ENCODE measurements at places on chromosomes 7 and 10.

DNA sequence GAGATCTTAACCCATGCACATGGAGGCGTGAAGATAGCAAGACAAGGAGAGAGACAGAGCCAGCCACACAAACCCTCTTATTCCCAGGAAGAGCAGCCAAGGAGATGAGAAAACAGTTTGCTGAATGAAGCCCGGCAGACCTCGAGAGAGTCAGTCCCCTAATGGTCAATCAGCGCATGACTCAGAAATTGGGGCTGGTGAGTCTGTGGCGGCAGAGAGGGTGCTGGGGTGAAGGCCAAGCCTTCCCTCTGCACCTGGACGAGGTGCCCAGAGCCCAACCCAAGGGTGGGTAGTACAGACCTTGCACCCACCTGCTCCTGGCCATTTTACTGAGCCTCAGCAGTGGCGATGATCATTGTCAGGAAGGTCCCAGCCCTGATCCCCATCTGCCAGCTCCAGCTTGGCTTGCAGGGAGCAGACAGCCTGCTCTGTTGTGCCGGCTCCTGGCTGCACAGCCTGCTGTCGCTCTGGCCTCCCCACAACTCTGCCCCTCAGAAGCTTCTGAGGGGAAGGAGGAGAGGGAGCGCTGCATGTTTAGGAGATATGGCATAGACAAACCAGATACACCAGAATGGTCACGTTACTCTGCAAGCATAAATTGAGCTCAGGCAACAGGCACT, 256.6 kb downstream of the RPS24 start:
- DNase-seq: no peak

GRCh38 chr10:124063750-124064603, 29.4 kb downstream of the CHST15 start:
- no peak for DNase-seq

DNA sequence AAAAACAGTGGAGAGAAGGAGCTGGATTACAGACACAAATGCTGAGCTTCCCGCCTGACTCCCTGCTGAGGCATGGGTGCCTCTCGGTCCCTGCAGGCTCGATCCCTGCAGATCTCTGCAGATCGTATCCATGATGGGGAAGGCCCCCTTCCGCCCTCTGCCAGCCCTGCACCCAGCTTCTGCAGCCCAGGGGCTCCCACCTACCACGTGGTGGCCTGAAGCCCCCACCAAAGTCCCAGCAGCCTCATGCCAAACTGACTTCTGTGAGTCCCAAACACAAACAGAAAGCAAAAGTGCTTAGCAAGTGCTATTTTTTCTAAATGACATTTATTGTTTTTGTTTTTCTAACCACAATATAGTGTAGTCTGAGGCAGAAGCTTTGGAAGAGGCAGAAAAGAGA, 127.1 kb upstream of the CHST15 start:
- DNase-seq: no peak

DNA sequence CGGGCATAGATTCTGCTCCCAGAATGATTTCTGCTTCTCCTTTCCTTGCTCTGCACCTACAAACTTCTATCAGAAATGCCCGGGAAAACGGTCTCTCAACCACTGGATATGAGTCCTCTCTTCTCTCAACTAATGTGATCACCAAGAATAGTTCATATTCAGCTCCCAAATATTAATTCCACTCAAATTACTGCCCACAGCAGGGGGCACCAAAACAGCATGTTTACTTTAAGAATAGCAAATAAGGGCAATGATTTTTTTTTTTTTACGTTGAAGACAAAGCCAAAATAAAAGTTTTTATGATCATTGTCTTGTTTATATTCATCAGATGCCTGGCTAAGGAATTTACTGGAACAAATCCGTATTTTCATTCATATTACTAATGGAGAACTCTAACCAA, 94.9 kb upstream of the PRSS1 start:
- DNase-seq: no peak

DNA sequence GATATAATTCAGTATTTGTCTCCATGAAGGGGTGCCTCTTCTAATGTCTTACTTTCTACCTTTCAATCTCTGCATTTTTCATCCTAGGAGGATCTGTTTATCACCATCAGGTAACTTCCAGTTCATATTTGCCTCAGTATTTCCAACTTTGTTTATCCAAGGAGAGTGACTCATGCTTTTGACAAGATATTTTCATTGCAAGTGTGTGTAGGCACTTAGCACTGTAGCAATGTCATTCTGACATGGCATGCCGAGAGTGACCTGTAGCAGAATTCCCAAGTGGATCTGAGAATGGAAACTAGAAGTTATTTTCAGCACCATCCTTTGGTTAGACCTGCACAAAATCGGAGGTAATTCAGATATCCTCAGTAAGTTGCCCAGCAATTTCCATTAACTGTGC, 129.9 kb downstream of the INHBA start:
- no peak for DNase-seq

- DNase-seq: no peak
Observed at GRCh38 chr10:99115703-99116102, 119.9 kb downstream of the HPSE2 start.

- no peak for DNase-seq
Observed at GRCh38 chr7:8205031-8205387, 57.0 kb downstream of the ICA1 start.

- no peak for DNase-seq
Observed at GRCh38 chr10:122102869-122103525, 114.0 kb downstream of the TACC2 start.

DNA sequence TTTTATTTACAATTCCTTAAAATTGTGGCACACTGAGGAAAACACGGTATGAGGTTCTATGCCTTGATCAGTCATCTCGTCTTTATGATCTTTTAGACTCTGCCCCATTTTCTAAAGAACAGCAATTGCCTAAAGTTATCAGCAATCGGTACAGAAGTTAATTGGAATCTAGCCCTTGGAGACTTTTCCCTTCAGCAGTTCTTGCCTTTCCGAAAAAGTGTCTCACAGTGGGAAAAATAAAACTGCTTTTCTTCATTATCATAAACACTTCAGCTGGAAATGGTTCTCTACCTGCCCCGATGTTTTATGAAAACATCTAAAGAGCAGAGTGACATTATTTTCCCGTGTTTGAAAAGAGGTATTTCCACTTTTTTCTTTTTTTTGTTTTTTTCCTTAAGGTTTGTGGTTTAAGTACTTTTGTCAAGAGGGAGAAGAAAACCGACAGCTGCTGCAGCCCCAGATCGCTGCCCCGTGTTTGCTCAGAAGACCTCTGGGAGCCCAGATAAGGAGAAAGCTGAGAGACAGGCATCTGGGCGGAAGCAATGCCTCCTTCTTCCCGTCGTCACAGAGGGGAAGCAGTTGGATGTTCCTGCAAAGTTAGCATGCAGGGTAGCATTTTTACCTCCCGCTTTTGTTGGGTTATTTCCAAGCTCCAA, 149.7 kb downstream of the FRMD4A start:
- DNase-seq: no peak

DNA sequence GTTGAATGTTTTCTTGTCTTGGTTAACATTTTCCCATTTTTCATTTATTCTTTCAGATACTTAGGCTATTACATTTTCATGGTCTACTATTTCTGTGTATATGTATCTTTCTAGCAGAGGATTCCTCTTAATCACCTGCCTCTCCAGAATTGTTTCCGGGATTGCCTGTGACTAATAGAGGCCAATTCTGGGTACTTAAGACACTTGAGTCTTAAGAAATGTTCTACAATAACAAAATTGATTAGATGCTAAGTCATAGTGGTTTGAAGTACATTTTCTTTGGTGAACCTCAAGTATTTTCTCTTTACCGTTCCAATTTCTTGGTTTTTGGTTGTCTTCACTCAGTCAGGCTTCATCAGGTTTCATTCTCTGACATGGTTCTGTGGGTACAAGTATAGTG, 26.4 kb downstream of the BBS9 start:
- DNase-seq: no peak

GRCh38 chr10:5252177-5253037, 55.8 kb downstream of the AKR1C4 start:
- no peak for DNase-seq
